Activated T-cell treated with anti-CD3 and anti-CD28 coated beads, Interleukin-2, amount 50 U/mL, for 4 hours (primary cell): ENCODE measurements at places on chromosomes 7 and 10. TPM values are rescaled to one million over a fixed set of nuclear protein-coding genes. Genes with fewer than 3 reads are reported as not detected.

CFAP46 gene
- 0.42 TPM for total RNA-seq

RUFY2 gene
- total RNA-seq = 7.1 TPM

FMC1 gene
- 4.5 TPM for total RNA-seq

C10orf71 gene
- total RNA-seq = not detected

GARIN1A gene
- total RNA-seq = 0.16 TPM

GRCh38 chr10:124521429-124521871 lies 59.8 kb downstream of the LHPP start:
- DNase-seq = no peak

- DNase-seq = no peak
Observed at GRCh38 chr7:1534330-1535099, 4.0 kb downstream of the MAFK start.

GRCh38 chr10:79507440-79508167 lies 4.7 kb upstream of the EIF5AL1 start:
- DNase-seq = no peak

DNA sequence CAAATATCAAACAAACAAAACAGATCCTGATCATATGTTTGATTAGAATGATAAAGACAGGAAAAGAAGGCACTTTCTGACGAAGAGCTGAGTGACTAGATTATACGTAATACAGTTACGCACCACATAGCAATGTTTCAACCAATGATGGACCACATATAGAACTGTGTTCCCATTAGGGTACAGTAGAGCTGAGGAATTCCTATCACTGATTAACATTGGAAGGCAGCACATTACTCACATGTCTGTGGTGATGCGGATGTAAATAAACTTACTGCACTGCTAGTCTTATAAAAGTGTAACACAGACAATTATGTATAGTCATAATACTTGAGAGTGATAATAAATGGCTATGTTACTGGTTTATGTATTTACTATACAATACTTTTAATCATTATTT lies 98.3 kb downstream of the PTN start:
- DNase-seq = no peak

GRCh38 chr7:4861673-4862072 lies at the start of gene PAPOLB:
TSS of gene PAPOLB (minus strand) at chr7:4862030. CDS start at chr7:4861810, 220 bp downstream.
- no peak for DNase-seq

DNA sequence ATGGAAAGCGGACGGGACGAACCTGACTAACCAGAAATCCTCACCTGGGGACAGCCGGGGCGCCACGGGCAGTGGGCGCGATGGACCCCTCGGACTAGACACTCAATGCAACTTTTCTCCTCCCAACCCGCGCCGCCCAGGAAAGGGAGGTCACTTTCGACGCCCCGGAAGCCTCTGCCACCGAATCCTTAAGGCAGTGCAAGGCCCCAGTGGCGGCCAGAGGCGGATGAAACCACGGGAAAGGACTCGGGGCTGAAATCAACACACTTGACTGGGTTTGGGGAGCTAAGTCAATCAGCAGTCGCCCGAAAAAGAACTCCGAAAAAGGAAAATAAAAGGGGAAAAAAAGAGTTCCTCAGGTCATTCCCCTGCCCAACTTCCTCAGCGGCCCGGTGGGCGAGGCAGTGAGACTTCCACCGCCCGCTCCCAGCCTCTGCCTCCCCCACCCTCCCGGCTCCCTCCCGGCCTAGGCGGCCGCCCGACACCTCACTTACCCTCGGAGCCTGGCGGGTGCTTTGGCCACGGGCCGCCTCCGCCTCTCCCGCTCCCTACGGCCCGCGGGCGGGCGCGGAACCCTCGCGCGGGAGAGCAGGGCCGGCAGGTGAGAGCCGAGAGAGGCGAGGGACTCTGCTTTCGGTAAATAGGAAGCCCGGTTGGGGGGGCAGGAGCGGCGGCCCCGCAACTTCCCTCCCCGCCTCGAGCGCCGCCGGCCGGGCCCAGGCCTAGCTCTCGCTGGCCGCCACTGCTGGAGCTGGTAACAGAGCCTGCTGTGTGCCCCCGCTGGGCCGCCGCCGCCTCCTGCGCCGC lies 518 bp downstream of the WAPL start:
- DNase-seq = peak; percentile 12

- DNase-seq = no peak
Observed at GRCh38 chr10:97074256-97075145, 111.3 kb downstream of the SLIT1 start.
